ENCODE measurements at places on chromosomes 3 and 15. TPM values are rescaled to one million over a fixed set of nuclear protein-coding genes. Genes with fewer than 3 reads are reported as not detected.

The FAM107A gene
- not detected for total RNA-seq

The SCAANT1 gene
- not detected for total RNA-seq

The RTP3 gene
- total RNA-seq = not detected

The EPHB3 gene
- total RNA-seq = 3.1 TPM

The PXYLP1 gene
- total RNA-seq = 3.3 TPM
